ENCODE measurements at places on chromosomes 7 and 10. TPM values are rescaled to one million over a fixed set of nuclear protein-coding genes. Genes with fewer than 3 reads are reported as not detected.
A peak's percentile ranks its signal among the peaks of the same experiment; 100 is the strongest.

The NEUROG3 gene
- not detected for total RNA-seq

GRCh38 chr7:11557627-11558026 is 274.4 kb downstream of the THSD7A start:
- H3K27ac ChIP-seq = no peak overlapping the region
- no peaks in the 10 kb centered on the region for H3K4me1 ChIP-seq
- no peaks in the 10 kb centered on the region for H3K27me3 ChIP-seq
- H3K4me3 ChIP-seq = no peak overlapping the region

DNA sequence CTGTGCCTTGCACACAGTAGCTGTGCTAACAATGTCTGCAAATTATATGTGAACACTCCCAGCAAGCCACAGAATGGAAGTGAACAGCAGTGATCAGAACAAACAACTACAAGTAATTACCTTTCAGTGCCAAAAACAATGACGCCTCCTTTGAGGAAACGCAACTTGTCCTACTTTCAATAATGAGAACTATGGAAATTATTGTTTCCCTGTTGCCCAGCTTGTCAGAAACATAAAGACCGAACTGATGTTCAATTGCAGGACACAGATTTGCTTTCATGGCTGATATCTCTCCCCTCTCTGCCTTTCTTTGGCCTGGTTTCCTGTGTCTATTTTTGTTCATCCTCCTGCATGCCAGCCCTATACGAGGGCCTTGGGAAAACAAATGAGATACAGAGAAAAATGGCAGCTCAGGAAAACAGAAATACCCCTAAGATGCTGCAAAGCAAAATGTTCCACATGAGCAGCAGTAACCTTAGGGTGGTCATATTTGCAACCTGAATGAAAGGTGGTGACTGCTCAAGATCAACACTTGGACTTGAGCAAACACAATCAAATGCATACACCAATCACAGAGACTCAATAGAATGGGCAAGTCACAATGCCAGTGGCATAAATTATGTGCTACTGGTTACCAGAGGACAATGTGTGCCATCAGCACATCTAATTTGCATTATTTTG is 26.8 kb downstream of the COBL start:
- H3K27ac ChIP-seq = no peak overlapping the region
- H3K27me3 ChIP-seq = no peaks in the 10 kb centered on the region
- no peaks in the 10 kb centered on the region for H3K36me3 ChIP-seq
- no peak overlapping the region for H3K4me3 ChIP-seq

The ATP6V1F gene
- 49.6 TPM for total RNA-seq

DNA sequence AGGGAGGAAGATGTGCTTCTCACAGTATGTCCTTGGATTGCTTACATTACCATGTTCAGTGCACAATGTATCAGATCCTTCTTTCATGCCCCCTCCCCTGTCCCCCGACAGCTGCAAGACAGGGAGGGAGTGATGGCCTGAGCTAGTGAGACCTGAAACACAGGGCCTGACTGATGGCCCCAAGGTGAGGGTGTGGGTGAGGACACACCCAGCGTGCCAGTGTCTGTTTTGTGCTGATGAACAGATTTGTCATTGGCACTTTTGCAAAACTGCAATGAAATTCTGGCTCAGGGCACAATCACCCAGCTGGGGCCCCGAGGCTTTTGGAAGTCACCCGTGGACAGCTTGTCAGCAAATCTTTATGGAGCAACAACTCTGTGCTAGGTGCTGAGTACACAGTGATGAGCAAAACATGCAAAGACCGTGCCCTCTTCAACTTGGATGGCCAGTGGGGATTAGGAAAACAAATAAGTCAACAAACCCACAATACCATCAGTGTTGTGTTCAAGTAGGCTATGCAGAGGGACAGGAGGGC is 59.4 kb upstream of the EMX2 start:
- no peak overlapping the region for H3K27ac ChIP-seq
- no peaks in the 10 kb centered on the region for H3K27me3 ChIP-seq
- H3K4me3 ChIP-seq = no peak overlapping the region
- no peaks in the 10 kb centered on the region for H3K4me1 ChIP-seq
- H3K36me3 ChIP-seq = no peaks in the 10 kb centered on the region
- DNase-seq = no peak

DNA sequence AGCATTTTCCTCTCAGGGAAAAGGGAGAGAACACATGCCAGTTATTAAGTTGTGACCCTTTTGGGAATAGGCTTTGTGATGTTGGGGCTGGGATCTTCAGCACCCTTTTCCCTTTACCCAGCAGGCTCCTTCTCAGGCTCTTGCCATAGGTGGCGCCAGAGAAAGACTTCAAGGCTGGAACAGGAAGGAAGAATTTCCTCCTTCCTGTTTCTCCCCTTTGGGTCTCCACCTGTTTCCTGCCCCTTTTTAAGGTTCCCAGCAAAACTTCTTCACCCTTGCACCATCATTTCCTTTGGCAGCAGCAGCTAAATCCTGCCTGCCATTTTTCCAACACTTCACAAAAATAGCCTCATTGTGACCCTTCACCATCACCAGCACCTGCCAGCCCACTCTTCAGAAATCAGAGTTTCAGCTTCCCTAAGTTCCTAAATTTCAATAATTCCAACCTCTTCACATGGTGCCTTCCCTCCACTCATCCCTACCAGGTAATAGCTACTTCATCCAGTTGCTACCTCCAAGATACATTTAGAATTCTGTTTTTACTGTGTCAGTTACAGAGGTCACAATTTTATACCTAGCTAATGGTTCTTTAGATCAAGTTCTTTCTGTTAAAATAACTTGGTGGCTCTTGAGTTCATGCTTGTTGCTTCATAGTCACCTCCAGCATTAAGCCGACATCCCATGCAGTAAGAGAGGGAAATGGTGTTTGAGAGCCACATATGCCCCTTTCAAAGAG is 22.4 kb upstream of the FOXK1 start:
- H3K36me3 ChIP-seq = no peaks in the 10 kb centered on the region
- H3K27ac ChIP-seq = no peak overlapping the region
- no peaks in the 10 kb centered on the region for H3K27me3 ChIP-seq
- no peak for DNase-seq
- no peak overlapping the region for H3K4me3 ChIP-seq

The LIPJ gene
- total RNA-seq = not detected

DNA sequence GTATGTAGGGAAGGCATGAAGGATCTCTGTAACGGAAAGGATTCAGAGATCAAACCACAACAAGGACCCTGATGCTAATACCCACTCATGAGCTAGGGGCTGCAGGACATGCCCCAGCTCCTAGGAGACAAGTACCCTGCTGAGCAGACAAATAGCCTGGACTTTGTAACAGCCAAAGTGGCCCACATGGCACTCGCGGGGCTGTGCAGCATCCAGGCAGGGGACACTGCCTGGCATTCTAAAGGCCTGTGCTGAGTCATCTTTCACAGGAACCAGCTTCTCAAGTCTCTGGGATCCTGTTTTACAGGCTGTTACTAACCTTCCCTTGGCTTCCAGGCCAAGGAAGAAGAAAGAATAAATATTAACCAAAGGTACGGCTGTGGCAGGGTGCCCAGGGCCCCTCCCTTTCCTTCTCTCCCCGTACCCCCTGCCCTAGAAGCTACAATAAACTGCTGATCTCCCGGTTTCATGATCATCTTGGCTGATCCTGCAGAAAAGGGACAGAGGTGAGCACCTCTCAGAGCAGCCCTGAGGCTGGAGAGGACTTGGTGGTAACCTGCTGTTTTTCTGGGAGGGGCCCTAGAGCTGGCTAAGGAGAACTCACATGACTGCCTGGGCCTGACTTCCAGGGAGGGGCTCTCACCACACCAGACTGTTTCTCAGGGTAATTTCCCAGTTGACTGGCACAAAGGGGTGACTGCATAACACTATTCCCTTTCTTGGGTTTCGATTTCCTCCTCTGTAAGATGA is 4.2 kb upstream of the RPEL1 start:
- peaks cover 7% of the 10 kb centered on the region for H3K4me1 ChIP-seq
- H3K36me3 ChIP-seq = no peaks in the 10 kb centered on the region
- H3K27me3 ChIP-seq = peaks cover 2% of the 10 kb centered on the region

The PRLHR gene
- total RNA-seq = not detected

DNA sequence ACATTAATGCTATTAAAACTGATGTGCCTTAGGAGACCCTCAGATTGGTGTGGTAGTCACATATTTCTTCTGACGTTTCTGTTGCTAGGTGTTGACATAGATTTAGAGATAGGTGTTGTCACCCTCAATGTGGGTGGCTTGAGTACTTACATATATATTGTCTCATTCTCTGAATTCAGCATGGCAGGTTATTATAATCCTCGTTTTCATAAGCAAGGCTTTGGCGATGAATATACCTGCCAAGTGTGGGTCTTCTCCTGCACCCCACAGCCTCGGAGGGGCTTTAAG is 7.0 kb downstream of the FBH1 start:
- H3K27me3 ChIP-seq = no peaks in the 10 kb centered on the region
- H3K36me3 ChIP-seq = peaks cover 12% of the 10 kb centered on the region
- no peak overlapping the region for H3K27ac ChIP-seq

- no peaks in the 10 kb centered on the region for H3K27me3 ChIP-seq
- DNase-seq = no peak
- H3K27ac ChIP-seq = no peak overlapping the region
- H3K4me1 ChIP-seq = no peaks in the 10 kb centered on the region
- no peak overlapping the region for H3K4me3 ChIP-seq
- H3K36me3 ChIP-seq = peaks cover 2% of the 10 kb centered on the region
These were observed 165.0 kb downstream of the CCSER2 start for GRCh38 chr10:84493361-84493760.

The PRR15 gene
- not detected for total RNA-seq

The ZNF3 gene
- 40.3 TPM for total RNA-seq

DNA sequence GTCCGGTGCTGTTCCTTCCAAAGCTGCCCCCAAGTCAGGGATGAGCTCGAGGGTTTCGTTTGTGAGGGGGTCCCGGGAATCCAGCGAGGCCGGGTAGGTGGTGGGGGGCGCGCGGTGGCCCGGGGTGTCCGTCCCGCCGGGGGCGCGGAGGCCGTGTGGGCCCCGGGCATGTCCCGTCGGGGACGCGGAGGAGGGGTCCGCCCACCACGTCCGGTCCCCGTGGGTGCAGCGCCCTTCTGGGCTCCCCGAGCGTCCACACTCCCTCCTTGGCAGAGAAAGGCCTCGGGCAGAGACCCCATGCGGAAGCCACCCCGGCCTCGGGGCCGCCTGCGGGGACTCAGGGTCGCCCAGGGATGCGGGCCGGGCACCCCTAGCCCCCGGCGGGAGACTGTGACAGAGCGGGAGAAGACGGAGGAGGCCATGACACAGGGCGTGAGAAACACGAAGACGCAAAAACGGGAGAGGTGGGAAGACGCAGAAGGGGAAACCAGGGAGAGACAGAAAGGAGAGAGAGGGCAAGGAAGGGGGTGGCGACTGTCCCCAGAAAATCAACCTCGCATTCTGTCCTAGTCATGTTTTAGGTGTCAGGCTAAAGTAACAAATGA is 640 bp upstream of the ZNF425 start:
- peak; percentile 36 for DNase-seq
- H3K4me1 ChIP-seq = peaks cover 12% of the 10 kb centered on the region
- H3K27ac ChIP-seq = peak overlapping the region; percentile 80
- H3K36me3 ChIP-seq = peaks cover 12% of the 10 kb centered on the region
- H3K27me3 ChIP-seq = no peaks in the 10 kb centered on the region

GRCh38 chr7:84159435-84159834 is 35.2 kb downstream of the SEMA3A start:
- no peaks in the 10 kb centered on the region for H3K36me3 ChIP-seq
- no peak overlapping the region for H3K4me3 ChIP-seq
- DNase-seq = no peak
- no peak overlapping the region for H3K27ac ChIP-seq
- H3K4me1 ChIP-seq = no peaks in the 10 kb centered on the region

DNA sequence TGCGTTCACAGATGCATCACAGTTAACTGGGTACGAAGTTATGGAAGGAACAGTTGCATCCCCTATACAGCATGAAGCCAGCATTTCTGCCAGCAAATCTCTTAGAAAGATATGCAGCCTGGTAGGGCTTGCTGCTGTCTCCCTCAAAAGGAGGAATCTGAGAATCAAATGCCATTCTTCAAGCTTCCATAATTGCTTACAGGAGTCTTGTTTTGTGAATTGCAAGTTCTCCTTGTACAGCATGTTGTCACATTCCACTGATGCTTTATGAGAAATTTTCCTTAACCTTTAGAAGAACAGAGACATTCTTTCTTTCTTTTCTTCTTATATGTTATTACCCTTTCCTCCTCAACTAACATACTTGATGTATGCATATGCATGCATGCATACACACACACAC is 134.6 kb downstream of the CHRM2 start:
- no peak overlapping the region for H3K4me3 ChIP-seq
- no peaks in the 10 kb centered on the region for H3K4me1 ChIP-seq
- DNase-seq = no peak
- H3K27me3 ChIP-seq = no peaks in the 10 kb centered on the region
- H3K36me3 ChIP-seq = no peaks in the 10 kb centered on the region
- no peak overlapping the region for H3K27ac ChIP-seq

GRCh38 chr10:109931163-109931562 is 7.9 kb upstream of the XPNPEP1 start:
- no peaks in the 10 kb centered on the region for H3K27me3 ChIP-seq
- H3K27ac ChIP-seq = no peak overlapping the region
- no peaks in the 10 kb centered on the region for H3K36me3 ChIP-seq

The INHBA gene
- not detected for total RNA-seq

DNA sequence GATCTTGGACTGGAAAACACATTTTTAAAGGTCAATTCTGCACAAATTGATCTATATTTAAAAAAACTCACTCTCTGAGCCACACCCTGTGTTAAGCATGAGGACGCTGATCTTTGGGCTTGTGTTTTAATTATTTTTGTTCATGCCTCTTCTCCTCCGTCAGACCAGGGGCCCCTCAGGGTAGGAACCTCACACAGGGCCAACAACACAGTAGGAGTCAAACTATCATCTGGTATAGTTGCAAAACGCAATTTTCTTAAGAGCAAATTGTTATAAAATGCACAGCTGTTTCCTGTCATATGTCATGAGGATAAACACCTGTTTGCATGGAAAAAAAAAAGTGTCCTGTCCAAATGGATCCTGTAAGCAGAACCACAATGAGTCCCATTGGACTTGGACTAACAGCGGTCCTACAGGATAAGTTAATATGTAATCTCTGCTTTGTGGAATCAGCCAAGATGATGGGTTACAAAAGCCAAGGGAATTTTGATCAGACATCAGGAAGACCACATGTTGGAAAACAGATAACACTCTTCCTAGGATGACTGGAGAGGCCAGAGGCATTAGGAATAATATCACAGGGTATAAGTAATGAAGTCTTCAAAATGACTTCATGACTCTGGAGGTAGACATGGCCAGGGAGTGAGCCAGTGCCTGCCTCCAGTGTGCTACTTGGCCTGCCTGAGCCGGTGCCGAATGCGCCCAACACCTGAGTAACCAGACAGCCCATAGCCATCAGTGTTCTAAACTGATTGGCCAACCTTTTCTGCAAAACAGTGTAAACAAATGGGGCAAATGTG is 184.9 kb upstream of the ADCY1 start:
- no peak for DNase-seq
- no peak overlapping the region for H3K4me3 ChIP-seq
- no peak overlapping the region for H3K27ac ChIP-seq
- H3K4me1 ChIP-seq = no peaks in the 10 kb centered on the region
- no peaks in the 10 kb centered on the region for H3K36me3 ChIP-seq
- H3K27me3 ChIP-seq = peaks cover 7% of the 10 kb centered on the region
